GM12891 (cell line): ENCODE measurements at places on chromosomes 1 and 21.

DNA sequence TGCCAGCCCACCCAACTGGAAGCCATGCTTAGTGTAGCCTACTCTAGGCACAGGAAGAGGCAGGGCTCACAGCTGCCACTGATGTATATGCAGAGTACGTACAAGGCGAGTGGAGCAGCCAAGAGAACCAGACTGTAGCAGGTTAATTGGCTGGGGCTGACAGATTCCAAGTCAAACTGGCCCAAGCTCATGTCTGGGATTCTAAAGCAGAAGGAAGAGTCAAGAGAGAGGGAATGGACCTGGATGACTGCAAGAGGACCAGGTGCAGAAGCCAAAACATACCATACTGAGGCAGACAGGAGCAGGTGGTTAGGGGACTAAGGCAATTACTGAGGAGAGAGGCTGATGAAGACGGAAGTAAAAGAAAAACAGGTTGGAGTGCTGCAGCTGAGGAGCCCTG lies 51.3 kb upstream of the LRRN2 start:
- DNase-seq = no peak

GRCh38 chr1:113686891-113687618 lies 72.2 kb downstream of the PHTF1 start:
- DNase-seq = no peak

- no peak for DNase-seq
These were observed 680.6 kb downstream of the TTLL7 start for GRCh38 chr1:83318366-83318765.

GRCh38 chr1:170192546-170192945 lies 46.8 kb downstream of the NTMT2 start:
- no peak for DNase-seq

- no peak for DNase-seq
These were observed 8.1 kb downstream of the MFAP2 start for GRCh38 chr1:16972189-16972895.

DNA sequence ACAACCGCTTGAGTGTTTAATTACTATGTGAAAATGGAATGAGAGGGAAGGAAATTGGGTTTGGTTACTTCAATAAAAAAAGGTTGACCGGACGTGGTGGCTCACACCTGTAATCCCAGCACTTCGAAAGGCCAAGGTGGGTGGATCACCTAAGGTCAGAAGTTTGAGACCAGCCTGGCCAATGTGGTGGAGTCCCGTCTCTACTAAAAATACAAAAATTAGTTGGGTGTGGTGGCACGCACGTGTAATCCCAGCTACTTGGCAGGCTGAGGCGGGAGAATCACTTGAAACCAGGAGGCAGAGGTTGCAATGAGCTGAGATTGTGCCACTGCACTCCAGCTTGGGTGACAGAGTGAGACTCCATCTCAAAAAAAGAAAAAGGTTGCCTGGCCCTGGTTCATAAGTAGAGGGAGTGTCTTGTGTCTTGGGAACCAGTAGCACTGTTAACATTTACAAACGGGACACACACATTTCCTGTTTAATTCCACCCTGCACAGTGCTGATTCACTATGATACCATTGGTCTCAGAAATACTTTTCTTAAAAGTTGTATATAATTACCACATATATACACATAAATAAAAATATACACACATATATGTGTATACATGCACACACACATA lies 27.6 kb upstream of the CLDN14 start:
- DNase-seq = no peak

DNA sequence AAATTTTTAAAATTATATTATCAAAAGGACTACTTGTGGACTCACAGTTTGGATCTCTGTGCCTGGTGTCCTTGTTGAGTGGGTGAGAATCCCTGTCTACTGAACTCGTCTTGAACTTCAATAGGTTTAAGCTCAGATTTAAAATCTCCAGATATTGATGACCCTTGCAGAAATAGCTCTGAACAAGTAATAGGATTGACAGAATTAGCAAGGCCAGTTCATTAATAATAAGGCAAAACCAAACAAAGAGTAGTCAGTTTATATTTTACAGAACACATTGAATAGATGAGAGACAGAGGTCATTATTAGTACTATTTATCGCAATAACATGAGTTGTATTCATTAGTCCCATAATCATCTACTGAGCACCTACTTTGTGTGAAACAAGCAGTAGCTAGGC lies at the start of gene PDC:
TSS of gene PDC (minus strand) at position 101 of the 400 bp plus-strand sequence. CDS start 11,655 bp downstream, outside the sequence.
- DNase-seq = no peak

DNA sequence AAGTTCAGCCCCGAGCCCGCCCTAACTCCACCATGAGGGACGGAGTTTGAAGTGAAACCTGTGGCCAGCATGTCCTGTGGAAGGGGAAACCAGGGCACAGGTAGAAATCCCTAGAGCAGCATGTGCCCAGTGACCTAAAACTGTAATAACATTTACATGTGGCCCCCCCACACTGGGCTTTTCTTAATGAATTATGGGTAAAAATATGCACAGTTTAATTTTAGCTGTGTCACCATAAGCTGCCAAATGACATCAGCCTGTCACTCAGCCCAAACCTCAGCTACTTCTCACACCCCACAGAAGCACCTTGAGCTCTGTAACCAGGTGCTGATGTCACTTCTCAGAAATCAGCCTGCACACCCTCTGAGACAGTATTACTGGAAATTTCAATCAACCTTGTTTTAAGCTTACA lies 50.0 kb upstream of the SLC19A1 start:
- DNase-seq = peak; percentile 58

GRCh38 chr1:9758559-9759121 lies 65.1 kb downstream of the CLSTN1 start:
- DNase-seq = no peak

DNA sequence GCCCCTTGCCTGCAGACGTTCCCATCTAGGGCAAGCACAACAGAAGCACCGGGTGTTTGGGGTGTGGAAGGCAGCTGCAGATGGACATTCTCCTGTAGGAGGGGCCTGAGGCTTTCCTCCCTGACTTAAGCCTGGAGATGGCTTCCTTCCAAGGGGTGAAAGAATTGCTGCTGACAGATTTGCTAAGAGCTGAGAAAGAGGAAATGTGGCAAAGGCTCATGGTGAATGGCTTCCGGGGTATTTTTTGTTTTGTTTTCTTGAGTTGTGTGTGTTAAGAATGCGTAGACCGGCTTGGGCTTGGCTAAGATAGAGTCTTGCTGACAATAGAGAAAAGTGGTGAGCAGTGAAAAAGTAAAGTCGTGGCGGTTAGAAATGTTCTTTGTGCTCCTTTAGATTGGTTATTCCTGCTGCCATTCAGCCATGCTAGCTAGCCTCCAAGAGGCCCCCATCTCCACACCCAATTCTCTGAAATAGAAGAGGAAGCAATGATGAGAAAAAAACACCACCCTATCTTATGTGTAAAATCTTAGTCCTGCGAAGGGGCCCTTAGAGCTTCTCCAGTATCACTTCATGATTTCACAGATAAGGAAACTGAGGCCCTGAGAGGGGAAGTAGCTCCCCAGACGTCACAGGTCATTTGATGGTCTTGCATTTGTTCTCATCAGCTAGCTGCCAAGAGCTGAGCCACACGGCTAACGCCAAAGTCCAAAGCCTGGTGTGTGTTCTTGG lies 36.9 kb downstream of the EIF2D start:
- DNase-seq = no peak

- DNase-seq = no peak
These were observed 26.4 kb upstream of the KCNAB2 start for GRCh38 chr1:6019166-6019845.

DNA sequence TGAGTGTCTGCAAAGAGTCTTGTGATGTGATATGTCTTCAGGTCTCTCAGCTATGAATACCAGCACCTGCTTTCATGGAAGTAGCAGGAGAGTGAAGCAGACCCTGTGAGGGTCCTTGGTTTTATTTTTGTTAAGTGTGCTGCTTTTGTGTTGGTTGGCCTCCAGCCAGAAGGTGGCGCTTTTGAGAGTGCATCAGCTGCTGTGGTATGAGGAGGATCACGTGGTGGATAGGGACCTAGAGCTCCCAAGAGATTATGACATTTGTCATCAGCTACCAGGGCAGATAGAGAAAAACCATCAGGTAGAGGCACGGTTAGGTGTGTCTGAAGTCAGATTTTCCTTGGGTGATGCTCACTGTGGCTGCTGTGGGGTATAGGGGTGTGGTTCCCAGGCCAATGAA lies 1232.1 kb downstream of the MRPL39 start:
- no peak for DNase-seq

DNA sequence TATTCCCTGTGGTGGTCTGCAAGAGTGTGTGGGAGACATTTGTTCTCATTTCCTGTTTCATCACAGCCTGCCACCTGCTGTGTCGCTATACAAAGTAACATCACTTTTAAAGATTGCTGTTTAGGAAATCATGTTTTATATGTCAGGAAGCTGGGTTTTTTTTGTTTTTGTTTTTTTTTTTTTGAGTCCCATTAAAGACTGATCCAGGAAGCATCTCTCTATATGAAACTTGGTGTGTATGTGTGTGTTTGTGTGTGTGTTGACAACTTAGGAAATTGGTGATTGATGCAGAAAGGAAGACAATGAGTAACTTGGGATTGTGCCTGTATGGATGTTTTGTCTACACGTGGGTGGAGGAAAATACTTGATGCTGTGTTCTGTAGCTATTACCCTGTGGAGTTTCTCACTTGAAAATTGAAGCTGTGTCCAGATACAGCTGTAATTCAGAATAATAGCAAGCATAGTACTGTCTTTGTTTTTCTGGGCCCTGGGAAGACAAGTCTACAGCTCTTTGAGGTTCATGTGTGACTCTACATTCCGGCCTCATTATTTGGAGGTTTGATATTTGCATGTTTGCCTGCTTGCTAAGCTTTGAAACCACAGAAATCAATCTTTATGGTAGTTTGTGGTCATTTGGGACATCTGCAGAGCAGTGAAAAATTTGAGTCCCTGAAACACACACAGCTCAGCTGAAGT lies 47.9 kb downstream of the LAMC1 start:
- peak; percentile 20 for DNase-seq

GRCh38 chr1:246661451-246661850 lies 62.8 kb upstream of the SCCPDH start:
- no peak for DNase-seq

DNA sequence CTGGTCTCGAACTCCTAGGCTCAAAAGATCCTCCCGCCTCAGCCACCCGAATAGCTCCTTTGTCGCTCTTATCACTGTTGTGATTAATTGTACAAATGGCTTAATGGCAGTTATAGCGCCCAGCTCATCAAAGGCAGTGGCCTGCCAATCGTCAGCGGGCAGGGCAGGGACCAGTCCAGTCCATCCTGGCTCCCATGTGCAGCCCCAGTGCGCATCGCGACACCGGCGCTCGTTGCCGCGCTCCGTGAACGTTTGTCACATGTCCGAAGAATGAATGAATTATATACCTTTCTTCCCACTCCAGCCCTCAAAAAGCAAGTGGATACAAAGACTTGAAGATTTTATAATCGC lies 18.4 kb downstream of the MTX1 start:
- no peak for DNase-seq

- no peak for DNase-seq
These were observed 54.2 kb downstream of the KIAA1614 start for GRCh38 chr1:180966744-180967536.

- DNase-seq = no peak
These were observed 3.2 kb downstream of the S100A9 start for GRCh38 chr1:153360592-153361479.
